Neural progenitor cell (in vitro differentiated cells): ENCODE measurements at places on chromosomes 13 and 19. TPM values are rescaled to one million over a fixed set of nuclear protein-coding genes. Genes with fewer than 3 reads are reported as not detected.

LILRA6 gene
- not detected in 2 replicates for total RNA-seq

ATP4B gene
- not detected in 2 replicates for total RNA-seq

CD33 gene
- not detected in 2 replicates for total RNA-seq

SACS gene
- total RNA-seq: 58.1 and 77.7 TPM in 2 replicates

TTC9B gene
- total RNA-seq: not detected in 2 replicates

SBK3 gene
- total RNA-seq: 3.3 and 15.1 TPM in 2 replicates

CALR gene
- 437 and 569 TPM in 2 replicates for total RNA-seq

TLE6 gene
- total RNA-seq: 0.22 and 1.8 TPM in 2 replicates

MBD3L2 gene
- not detected in 2 replicates for total RNA-seq

ISOC2 gene
- 14.8 and 34.4 TPM in 2 replicates for total RNA-seq

UPF1 gene
- 65.2 and 69.8 TPM in 2 replicates for total RNA-seq

TOMM40 gene
- total RNA-seq: 30.1 and 110 TPM in 2 replicates

HNRNPA1L2 gene
- total RNA-seq: 4.7 and 5.9 TPM in 2 replicates

LRRC4B gene
- 12.0 and 54.6 TPM in 2 replicates for total RNA-seq

- peak; percentile 92 for DNase-seq
These were observed 1.4 kb downstream of the CAPNS1 start for GRCh38 chr19:36141039-36141927.

DNA sequence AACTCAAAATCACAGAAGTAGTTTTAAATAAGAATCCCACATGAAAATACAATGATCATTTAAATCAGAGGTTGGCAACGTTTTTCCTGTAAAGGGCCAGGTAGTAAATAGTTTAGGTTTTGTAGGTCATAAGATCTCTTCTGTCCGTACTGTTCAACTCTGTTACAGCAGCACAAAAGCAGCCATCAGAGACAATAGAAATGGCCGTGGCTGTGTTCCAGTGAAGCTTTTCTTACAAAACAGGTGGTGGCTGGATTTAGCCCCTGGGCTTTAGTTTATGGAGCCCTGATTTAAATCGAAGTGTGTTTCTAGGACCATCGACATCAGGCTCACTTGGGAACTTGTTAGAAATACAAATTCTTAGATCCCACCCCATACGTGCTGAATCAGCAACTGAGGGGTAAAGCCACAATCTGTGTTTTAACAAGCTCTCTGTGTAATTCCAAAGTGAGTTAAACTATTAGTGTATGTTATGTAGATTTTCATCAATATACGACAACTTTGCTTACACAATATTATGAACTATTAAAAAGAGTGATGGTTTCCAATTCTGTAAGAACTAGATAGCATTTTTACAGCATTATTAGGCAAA, 54.8 kb upstream of the MIR17HG start:
- peak; percentile 62 for DNase-seq

- DNase-seq: no peak
These were observed 893.4 kb downstream of the DIAPH3 start for GRCh38 chr13:59270327-59270726.

GRCh38 chr19:31348481-31349159, 616 bp downstream of the TSHZ3 start:
- peak; percentile 39 for DNase-seq

GRCh38 chr13:108573455-108573854, 56.0 kb upstream of the MYO16 start:
- DNase-seq: no peak

GRCh38 chr19:47651691-47652090, 42.8 kb downstream of the BICRA start:
- DNase-seq: no peak

GRCh38 chr19:43526884-43527859, at the start of gene ETHE1:
ETHE1 (minus strand) TSS chr19:43527201; CDS start chr19:43527177, 24 bp downstream.
- DNase-seq: peak; percentile 92

GRCh38 chr19:15124572-15125231, 17.5 kb downstream of the SYDE1 start:
- no peak for DNase-seq

DNA sequence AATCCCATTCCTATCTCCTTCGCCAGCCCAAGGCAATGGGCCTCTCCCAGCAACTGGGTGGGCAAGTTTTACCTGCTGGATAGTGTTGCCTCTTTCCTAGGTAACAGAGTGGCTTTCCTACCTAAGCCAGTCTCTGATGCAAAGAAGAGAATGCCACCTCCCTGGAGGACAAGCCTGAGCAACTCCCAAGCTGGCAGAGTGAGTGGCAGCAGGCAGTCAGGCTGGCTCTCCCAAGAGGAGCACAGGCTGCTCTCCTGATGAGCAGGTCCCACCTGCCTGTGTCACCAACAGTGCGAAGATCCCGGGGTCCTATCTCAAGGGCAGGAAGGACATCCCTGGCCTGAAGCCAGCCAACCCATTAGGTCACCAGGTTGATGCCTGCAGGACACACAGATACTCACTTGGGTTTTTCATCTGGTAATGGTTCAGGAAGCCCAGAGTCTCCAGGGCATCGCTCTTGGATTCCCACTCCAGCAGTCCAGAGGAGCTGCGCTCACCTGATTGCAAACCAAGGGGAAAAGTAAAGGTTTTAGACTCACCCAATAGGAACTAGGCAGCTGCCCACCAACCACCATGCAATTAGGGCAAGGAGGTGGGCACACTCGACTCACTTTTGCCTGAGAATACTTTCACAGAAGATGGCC, 5.5 kb upstream of the ECH1 start:
- DNase-seq: no peak

GRCh38 chr19:5137571-5138124, 168.7 kb downstream of the KDM4B start:
- peak; percentile 70 for DNase-seq

DNA sequence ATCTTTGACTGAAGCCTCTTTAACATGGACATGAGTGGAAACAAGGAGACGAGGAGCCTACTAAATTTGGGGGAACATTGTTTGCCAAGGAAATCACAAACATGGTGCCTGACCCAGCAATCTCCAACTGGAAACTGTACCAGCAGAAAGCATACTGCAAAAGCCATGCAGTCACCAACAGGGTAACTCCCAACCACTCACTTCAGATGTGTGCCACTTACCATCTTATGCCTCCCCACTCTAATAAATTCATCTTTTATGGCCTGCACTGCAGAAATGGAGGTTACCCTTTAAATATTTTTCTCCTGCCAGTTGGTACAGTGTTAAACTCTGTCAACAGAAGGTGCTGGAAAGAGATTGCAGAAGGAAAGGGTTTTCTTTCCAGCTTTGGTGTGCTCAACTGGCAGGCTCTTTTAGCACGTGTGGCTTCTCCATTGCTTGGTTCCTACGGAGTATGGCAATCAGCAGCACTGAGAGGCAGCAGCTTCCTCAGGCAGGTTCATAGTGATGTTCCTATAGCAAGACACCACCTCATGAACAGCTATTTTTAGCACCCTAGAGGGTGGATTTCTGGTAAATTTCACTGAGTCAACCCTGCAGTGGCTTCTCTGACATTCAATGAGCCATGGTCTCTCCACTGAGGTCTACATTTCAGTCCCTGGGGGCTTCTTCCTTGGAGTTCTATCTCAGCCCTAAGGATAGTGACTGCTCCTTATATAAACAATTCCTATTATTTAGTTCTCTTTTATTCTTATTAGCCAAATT, 21.4 kb downstream of the MIR17HG start:
- DNase-seq: no peak

DNA sequence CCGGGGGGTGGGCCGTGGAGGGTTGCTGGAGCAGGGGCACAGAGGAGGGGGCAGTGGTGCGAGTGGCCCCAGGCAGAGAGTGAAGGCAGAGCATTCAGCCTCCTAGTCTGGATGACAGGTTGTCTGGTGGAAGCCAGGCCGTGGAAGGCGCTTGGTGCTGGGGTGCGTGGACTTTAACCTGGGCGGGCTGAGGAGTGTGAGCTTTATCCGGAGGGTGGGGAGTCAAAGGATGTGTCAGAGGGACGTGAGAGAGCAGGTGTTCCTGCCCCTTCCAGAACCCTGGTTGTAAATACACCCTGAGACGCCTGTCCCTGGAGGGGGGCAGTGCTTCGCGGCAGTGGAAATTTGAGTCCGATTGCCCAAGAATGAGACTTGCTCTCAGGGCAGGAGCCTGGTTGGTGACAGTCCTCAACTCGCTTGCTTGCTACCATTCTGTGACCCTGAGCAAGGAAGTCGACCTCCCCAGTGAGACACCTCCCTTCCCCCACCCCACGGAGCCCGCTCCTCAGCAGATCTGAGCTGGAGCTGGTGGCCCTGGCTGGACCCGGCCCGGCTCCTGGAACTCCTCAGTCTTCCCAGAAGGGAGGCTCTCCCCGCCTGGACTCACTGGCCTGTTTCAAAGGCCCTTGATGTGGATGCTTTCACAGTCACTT, 2.3 kb downstream of the SPPL2B start:
- no peak for DNase-seq

DNA sequence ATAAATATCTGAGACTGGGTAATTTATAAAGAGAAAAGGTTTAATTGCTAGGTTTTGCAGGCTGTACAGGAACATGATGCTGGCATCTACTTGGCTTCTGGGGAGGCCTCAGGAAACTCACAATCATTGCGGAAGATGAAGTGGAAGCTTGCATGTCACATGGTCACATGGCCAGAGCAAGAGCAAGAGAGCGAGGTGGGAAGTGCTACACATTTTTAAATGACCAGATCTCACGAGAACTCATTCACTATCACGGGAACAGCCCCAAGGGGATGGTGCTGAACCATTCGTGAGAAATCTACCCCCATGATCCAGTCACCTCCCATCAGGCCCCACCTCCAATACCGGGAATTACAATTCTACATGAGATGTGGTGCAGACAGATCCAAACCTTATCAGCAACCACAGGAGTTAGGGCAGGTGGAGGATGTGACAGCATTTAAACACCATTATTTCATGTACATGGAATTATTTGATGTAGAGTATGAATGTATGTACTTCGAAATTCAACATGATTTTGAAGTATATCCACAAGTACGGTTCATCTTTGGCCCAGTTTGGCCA, 10.5 kb upstream of the CLDN10 start:
- no peak for DNase-seq

- DNase-seq: peak; percentile 77
These were observed 2.5 kb upstream of the LHB start for GRCh38 chr19:49019242-49019932.

DNA sequence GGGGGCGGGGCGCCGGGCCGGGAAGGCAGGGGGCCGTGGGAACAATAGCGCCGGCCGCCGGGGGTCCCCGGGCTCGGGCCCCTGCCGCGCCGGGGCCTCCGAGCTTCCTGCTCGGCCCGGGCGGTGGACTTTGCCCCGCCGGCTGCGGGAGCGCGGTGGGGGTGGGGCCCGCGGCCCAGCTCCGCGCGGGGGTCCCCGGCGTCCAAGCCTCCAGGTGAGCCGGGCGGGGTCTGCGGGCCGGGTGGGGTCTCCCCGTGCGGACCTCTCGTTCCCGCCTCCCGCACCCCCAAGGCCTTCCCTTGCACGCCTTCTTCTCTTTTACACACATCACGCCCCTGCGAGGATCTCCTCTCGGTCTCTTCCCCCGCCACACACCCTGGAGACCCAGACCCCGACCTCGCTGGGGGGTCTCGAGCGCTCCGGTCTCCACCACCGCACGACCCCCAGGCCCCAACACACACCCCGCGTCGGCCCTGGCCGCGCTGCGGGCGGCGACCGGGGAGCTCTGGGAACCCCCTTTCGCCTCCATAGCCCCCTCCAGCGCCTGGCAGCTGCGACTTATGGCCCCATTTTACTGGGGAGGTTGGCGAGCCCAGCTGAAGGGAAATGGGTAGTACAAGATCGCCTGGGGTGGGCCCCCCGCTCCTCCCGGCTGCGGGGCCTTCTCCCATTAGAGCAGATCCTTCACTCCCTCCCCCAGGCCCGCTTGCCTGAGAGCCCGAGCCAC, 711 bp downstream of the CAMSAP3 start:
- peak; percentile 42 for DNase-seq

DNA sequence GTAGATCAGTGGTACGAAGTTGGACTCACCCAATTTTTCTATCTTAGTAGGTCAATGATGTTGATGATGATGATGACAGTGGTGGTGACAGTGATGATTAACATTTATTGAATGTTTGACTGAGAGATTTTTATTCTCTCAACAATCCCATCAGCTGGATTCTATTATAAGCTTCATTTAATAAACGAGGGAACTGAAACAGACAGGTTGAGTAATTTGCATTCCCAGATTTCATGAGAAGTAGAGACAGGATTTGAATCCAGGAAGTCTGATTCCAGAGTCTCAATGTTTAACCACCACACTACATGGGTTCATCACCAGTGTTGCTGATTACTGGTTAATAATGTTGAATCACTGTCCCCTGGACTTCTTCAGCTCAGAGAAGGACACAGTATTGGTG, 168.9 kb downstream of the FLT1 start:
- DNase-seq: no peak

DNA sequence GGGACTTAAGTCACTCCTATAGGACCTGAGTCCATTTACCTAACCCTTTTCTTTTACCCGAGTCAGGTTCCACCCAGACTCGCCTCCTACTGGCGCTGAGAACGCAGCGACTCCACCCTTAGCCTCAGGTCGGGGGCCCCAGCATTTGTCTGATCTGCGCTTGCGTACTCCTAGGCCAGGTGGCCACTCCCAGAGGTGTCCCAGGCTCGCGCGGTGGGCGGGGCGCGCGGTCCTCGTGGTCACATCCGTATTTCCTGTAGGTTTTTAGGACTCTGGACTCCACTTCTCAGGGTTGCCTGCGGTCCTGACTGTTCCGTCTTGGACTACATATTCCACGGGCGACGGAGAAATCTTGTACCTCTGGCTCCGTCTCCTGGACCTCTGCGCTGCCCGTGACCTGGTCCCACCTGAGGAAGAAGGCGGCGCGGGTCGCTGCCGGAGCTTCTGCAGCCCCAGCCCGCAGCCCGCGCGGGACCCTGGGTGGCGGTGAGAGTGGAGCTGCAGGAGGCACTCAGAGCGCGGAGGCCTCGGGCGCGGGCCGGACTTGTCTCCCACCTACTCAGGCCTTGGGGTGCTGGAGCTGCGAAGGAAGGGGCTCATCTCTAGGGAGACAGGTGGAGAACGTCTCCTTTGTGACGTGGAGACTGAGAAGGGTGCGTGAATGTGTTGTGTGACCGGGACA, 11.0 kb upstream of the ZNF573 start:
- DNase-seq: no peak

DNA sequence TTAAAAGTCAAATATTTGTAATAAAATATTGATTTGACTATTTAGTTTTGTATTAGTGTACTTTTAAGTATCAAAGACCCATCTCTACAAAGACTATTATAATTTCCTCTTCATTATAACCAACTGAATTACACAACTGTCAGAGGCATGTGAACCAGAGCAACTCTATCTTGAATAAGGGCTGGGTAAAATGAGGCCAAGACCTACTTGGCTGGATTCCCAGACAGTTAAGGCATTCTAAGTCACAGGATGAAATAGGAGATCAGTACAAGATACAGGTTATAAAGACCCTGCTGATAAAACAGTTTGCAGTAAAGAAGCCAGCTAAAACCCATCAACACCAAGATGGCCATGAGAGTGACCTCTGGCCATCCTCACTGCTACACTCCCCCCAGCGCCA, 36.2 kb upstream of the ATP12A start:
- no peak for DNase-seq

GRCh38 chr13:30685320-30685859, 50.0 kb upstream of the ALOX5AP start:
- no peak for DNase-seq

DNA sequence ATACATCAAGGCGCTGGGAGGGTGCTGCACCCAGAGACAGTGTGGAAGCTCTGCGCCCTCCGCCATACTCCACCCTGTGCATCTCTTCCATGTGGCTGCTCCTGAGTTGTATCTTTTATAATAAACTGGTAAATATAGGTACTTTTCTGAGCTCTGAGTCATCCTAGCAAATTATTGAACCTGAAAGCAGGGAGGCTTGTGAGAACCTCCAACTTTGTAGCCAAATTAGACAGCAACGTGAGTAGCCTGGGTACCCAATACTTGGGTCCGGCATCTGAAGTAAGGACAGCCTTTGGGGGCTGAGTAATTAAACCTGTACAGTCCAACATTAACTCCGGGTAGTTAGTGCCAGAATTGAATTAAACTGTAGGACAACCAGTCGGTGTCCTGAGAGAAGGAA, 57.4 kb downstream of the RUBCNL start:
- no peak for DNase-seq

GRCh38 chr13:80196756-80197155, 144.2 kb downstream of the SPRY2 start:
- no peak for DNase-seq
